ENCODE measurements at places on chromosomes 13 and 19.

GRCh38 chr13:34307607-34308006 lies 489.7 kb downstream of the RFC3 start:
- no peak for DNase-seq

- DNase-seq, result no peak
Measured at GRCh38 chr19:34539396-34539795, 57.8 kb downstream of the WTIP start.

DNA sequence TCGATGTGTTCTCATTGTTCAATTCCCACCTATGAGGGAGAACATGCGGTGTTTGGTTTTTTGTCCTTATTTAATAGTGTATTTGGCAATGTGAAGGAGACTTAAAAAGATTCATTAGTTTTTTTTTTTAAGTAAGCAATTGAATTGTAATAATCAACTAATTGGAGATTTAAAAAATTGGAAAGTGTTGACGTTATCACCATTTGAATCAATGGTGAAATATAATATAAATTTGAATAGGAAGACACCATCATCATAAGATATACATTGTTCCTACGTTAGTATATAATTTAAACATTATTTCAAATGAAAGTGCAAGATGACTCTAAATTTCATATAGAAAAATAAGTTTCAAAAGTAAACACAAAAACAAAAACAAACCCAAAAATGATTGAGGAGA lies 2858.1 kb upstream of the PCDH20 start:
- DNase-seq, result no peak

DNA sequence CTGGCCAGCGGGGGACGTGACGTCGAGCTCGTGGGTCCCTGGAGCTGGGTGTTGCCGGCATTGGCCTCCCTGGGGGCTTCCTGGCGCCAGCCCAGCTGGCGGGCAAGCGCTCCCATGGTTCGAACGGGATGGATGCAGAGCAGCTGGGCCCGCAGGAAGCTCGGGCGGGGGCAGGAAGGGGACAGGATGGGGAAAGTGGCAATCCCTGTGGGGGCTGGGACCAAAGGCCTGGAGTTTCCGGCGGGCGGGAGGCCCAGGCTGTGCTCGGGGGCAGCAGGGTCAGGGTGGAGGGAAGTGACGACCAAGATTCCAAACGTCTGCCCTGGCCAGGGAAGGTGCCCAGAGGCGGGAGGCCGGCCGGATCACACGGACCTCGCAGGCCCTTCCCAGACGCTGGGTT lies 19.3 kb downstream of the PALM start:
- no peak for DNase-seq

GRCh38 chr13:45055198-45055901 lies 65.0 kb upstream of the GTF2F2 start:
- DNase-seq, result peak; percentile 85

- DNase-seq, result no peak
Measured at GRCh38 chr19:48642862-48643261, 3.1 kb downstream of the CA11 start.

- no peak for DNase-seq
Measured at GRCh38 chr13:74306496-74306895, 172.3 kb upstream of the KLF12 start.

DNA sequence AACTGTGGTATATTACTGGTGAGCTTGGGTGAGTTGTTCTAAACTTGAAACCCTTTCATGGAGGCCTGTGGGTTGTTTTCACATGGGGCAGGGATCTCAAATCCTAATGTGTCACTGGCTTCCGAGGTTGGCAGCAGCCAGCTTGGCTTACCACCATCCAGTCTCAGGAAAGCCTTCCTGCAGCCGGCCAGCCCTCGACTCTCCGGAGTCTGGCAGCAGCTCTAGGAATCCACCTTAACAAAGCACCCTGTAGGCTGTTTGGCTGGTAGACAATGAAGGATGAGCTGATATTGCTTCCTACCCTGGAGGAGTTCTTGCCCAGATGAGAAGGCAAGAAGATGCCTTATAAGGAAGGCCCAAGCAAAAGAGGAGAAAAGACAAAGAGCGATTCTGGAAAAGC lies 188.3 kb downstream of the KLF12 start:
- no peak for DNase-seq

GRCh38 chr13:23580684-23581060 lies 10.5 kb downstream of the TNFRSF19 start:
- DNase-seq, result no peak

- DNase-seq, result no peak
Measured at GRCh38 chr13:71775966-71776365, 91.0 kb downstream of the DACH1 start.

GRCh38 chr13:44397766-44398223 lies 24.2 kb downstream of the SERP2 start:
- no peak for DNase-seq
